ENCODE measurements at places on chromosomes 12 and 14.

DNA sequence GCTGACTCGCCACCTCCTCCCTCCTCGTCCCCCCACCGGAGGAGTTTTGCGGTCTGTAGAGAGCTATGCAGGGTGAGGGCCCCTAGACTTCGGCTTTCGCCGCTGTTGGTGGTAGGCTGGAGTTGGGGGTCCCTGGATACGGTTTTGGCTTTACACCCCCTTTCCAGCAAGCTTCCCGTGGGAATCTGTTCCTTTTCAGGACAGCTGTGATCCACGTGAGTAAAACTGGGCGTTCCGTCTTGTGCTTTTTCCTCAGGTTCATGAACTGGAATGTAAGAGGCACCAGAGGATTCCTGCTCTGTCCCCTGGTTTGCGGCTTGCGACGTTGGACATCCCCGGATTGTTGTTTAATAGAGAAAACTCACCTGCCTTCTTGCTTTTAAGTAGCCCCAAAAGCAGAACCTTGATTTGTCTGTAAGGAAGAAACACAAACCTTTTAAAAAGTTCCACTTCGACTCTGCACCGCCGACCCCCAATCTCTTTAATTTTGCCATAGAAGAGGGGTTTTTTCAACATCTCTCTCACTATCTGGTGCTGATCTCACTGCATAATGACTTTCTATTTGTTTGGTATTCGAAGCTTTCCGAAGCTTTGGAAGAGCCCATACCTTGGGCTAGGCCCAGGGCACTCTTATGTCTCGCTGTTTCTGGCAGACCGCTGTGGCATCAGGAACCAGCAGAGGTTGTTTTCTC lies 490 bp downstream of the PRORP start:
- DNase-seq, result peak; percentile 28

- DNase-seq, result no peak
These were observed 6.3 kb upstream of the KRT5 start for GRCh38 chr12:52526511-52526951.

DNA sequence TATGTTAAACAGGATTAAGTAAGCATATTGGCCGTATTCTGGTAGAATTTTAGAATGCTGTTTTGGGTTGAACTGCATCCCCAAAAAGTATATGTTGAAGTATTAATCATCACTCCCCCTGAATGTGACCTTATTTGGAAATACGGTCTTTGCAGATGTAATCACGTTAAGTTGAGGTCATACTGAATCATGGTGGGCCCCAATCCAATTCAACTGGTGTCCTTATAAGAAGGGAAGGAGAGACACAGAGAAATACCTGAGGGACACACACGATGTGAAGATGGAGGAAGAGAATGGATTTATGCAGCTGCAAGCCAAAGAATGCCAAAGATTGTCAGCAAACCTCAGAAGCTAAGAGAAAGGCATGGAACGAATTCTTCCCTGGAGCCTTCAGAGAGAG lies 268.6 kb downstream of the ITPR2 start:
- DNase-seq, result no peak

DNA sequence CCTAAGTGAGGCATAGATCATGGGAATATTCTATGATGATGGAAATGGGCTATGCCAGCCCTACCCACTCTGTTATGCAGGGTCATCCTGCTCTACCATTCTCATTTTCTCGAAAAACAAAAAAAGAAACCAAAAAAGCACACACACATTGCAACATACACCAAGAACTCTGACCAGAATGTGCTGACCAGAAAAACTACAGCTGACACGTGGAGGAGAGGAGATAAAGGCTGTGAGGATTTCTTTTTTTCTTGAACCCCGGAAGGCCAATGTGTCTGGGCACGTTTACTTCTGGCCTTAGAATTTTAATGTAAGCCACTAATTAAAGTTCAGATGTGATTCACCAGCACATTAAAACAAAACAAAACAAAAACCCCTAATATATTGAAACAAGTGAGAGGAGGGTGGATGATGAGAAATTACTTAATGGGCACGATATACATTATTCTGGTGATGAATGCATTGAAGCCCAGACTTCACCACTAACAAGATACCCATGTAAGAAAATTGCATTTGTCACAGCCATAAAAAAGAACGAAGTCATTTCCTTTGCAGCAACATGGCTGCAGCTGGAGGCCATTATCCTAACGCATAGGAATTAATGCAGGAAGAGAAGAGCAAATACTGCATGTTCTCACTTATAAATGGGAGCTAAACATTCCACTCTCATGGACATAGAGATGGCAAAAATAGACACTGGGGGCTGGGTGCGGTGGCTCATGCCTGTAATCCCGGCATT lies 66.3 kb upstream of the PLEKHG3 start:
- no peak for DNase-seq

DNA sequence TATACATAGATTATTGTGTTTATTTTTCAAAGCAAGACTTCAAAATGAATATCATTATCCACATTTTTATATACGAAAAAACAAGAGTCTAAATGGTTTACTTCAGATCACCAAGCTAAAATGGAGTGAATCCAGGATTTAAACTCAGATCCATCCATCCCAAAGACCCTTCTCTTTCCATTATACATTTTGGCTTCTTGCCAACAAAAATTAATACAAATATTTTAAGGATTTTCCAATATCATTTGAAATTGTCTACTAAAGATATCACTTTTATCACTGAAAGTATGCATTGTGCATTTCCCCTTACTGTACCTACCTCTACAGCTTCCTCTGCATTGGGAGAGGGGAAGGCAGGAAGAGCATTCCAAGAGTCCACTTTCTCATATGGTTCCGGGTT lies 541.2 kb downstream of the RPS29 start:
- DNase-seq, result no peak

GRCh38 chr14:60723116-60723906 lies 840 bp downstream of the SIX4 start:
- peak; percentile 46 for DNase-seq

DNA sequence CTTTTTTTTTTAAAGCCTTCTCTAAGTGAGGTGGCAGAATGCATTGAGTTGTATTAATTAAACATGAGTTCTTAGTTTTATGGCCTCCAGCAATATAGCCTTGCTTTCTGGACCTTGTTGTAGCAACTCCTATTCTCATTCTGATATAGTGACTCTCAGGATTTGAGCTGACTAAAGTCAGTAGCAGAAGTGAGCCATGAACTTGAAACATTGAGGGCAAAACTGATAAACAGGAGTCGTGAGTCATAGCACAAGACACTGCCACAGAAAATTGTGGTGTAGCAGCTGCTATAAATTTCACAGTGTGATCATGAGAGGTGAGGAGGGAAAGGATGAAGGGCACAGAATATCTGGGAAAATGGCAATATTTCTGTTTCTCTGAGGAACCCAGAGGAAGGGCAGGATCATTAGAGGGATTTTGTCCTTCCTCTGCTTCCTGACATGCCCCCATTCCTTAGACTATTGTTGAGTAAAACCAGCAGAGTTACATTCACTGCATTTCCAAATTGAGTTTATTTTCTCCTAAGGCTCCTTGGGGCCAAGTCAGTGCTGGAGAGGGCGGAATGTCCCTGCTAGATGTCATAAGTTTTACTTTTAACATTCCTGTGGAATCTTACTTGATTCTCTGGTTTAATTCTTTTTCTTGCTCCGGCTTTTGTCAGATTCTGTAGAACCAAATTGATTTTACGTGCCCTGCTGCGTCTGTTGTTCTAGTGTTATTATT lies 7.5 kb downstream of the KLRG1 start:
- no peak for DNase-seq

GRCh38 chr14:105178868-105179140 lies 2.3 kb downstream of the NUDT14 start:
- no peak for DNase-seq

DNA sequence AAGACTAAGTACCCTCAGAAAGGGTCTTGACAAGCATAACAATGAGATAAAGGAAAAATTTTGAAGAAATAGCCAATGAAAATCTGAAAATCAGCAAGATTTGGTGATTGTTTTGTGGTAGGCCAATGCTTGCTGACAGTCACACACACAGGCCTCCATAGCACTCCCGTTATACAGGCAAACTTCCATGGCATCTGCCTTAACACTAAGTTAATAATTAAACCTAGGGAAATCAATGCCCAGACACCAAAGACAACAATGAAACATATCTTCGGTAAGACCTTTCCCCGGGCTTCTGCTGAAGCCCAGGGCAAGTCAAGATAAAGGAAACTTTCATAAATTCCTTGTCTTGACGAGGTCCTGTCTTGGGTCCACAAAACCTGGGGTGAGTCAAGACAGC lies 18.6 kb upstream of the RERGL start:
- no peak for DNase-seq

- DNase-seq, result no peak
These were observed 102.7 kb upstream of the PLEKHA5 start for GRCh38 chr12:19026614-19027488.

GRCh38 chr12:71764587-71765321 lies 10.1 kb downstream of the RAB21 start:
- DNase-seq, result no peak

- DNase-seq, result no peak
These were observed 25.0 kb downstream of the GALNT8 start for GRCh38 chr12:4745249-4745648.

DNA sequence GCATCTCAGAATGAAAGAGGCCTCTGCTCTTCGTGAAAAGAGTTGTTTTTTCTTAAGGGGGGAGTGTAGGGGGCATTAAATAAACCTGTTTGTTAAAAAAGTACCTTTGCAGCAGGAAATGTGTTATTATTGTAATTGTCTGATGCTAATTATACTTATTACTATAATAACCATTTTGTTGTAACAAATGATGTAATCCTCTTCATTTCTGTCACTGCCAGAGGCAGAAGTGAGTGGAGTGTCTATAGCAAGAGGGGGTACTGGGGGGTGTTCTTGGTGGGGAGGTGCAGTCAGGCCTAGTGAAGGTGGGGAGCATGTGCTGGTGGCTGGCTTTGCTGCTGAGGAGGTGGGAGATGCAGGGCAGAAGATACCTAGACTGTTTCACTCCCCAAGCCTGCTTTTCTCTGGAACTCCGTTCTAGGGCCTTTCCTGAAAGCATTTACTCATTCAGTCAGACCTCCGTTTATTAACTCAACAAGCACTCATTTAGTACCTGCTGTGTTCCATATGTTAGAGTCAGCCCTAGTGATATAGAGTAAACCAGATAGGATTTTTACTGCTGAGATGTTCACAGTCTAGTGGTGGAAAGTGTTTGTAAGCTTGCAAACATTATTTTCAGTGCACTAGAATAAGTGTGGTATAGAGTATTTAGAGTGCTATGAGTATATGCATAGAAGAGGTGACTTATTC lies 77.5 kb upstream of the CISTR start:
- no peak for DNase-seq

DNA sequence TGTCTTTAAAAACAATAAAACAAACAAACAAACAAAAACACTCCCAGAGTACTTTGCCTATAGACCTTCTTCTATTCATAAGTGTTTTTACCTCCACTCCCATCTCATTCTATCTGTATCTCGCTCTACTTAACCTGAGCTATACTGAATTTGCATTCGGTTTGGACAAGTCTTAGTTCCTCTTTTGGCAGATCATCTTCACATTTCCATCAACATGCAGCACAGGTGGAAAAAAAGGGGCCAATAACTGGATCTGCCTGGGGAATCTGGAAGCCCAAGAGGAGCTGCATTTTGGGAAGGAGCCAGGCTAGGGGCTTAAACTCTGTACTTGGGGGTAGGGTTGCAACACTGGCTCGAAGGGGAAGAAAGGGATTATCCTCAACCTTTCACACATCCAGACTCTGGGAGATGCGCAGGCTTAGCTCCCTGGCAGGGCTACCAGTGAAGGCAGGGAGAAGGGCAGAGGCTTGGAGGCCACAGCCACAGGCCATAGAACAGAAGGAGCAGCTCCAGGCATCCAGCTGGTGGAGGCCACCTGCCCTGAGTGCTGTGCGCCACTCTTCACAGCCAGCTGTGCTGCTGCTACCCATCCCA lies 4.1 kb downstream of the NINJ2 start:
- no peak for DNase-seq

DNA sequence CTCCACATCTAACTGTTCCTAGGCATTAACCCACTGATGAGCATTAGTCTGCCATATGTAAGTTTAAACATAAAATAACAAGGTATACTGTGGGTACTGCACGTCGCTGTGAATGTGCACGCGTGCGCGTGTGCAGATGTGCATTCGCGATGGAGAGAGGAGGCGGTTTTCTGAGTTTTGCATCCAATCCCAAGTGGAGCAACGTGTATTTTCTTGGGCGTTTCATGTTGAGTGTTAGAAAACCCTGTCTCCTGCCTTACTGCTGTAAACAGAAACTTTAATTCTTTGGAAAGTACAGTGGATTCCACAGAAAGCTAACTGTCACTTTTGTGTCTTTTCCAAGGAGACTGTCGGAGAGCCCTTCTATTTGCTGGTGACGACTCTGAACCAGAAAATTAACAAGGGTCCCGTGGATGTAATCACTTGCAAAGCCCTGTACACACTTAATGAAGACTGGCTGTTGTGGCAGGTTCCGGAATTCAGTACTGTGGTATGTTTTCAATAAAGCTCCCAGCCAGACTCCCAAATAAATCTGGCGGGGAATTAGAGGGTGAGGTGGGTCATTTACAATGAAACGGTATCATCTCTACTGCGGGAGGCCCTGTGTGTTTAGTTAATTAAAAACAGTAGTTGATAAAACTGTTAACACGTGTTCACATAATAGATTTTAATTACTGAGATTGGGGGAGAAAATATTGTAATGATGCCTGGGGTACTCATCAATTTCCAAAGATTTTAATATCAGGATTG lies 116.5 kb downstream of the PLXNC1 start:
- DNase-seq, result no peak

DNA sequence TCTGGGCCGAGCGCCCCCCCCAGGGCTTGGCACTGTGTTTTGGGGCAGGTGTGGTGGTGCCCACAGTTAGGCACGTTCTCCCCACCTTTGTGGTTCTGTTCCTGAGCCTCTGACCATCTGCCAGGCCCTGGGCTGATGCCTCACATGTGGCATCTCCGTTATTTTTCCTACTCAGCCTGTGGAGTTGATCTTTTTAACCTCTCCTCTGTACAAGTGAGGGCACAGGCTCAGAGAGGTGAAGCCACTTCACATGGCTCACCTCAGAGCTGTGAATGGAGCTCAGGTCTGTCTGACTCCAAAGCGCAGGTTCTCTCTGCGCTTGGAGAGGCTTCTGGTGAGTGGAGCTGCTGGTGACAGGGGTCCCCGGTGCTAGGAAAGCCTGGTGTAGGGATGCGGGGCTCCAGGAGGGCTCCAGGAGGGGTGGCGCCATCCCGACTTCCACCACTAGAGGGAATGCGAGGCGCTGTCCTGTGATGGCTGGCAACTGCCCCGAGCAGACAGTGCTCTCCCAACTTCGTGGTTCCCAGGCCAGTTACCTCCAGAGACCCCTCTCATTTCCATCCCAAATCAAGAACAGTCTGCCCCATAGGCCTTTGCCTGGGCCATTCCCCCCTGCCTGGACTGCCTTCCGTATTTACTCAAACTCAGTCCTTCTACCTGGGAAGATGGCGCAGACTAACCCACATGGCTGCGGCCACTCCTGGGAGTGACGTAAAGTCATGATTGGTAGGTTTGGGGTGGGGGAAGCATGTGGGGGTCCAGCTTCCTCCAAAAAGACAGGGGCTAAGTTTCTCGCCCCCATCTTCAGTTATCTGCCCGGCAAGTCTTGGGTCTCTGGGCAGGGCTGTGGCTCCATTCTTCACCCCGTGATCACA lies 9.9 kb downstream of the BCL7A start:
- DNase-seq, result no peak

- DNase-seq, result no peak
These were observed at the start of gene OTX2 for GRCh38 chr14:56810147-56810719. OTX2 (minus strand) TSS chr14:56810479; CDS start chr14:56805456, 5,023 bp downstream.

GRCh38 chr14:97177016-97177415 lies 379.8 kb downstream of the VRK1 start:
- DNase-seq, result no peak
